ENCODE measurements at places on chromosomes 2 and 18.

GRCh38 chr2:231780123-231780908, 766 bp downstream of the PDE6D start:
- DNase-seq = no peak

DNA sequence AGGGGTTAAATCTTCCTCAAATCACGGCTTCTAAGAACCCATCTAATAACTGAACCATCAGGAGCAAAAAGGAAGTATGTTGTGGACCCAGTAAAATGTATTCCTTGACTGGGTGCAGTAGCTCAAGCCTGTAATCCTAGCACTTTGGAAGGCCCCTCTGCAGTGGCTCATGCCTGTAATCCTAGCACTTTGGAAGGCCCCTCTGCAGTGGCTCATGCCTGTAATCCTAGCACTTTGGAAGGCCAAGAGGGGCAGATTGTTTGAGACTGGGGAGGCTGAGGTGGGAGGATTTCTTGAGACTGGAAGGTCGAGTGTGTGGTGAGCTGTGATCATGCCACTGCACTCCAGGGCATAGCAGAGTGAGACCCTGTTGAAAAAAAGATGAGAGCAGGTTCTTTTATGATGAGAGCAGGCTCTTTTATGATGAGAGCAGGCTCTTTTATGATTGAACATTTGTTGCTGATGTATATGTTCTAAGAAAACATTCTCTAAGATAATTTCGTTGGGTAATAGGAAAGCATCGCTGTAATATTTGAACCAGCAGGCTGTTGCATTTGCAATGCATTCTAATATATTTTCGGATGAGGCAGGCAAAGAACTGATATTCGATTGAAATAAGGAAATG, 3.5 kb upstream of the PARD6G start:
- no peak for DNase-seq

DNA sequence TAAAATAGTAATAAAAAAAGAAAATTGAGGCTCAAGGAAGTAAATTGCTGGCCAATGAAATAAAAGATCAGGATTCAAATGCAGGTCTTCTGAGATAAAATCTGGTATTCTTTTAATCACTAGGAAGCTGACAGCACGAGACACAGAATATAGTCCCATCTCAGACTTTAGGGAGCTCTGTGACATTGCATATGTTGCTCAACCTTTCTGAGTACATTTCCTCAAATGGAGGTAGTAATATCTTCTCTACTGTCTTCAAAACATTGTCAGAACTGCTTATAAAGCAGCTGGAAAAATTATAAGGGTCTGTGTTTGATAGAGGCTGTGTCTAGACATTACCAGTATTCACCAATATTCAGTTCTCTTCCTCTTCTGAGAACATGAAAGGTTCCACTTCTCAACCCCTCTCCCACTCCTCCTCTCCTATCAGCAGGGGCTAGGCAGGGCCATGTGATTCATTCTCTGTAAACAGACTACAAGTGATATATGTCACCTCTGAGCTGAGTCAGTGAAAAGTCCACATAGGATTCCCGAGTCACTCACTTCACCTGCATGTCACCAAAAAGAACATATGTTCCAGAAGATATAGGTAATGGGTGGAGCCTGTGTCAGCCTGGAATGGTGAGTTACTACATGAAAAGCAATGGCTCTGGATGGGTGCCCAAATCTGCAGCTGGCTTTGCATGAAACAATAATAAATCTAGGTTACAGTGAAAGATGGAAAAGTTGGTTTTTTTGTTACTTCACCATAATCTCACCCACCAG, 7.1 kb downstream of the KCNE4 start:
- no peak for DNase-seq

GRCh38 chr2:120231564-120231973, 8.4 kb upstream of the TMEM185B start:
- no peak for DNase-seq

DNA sequence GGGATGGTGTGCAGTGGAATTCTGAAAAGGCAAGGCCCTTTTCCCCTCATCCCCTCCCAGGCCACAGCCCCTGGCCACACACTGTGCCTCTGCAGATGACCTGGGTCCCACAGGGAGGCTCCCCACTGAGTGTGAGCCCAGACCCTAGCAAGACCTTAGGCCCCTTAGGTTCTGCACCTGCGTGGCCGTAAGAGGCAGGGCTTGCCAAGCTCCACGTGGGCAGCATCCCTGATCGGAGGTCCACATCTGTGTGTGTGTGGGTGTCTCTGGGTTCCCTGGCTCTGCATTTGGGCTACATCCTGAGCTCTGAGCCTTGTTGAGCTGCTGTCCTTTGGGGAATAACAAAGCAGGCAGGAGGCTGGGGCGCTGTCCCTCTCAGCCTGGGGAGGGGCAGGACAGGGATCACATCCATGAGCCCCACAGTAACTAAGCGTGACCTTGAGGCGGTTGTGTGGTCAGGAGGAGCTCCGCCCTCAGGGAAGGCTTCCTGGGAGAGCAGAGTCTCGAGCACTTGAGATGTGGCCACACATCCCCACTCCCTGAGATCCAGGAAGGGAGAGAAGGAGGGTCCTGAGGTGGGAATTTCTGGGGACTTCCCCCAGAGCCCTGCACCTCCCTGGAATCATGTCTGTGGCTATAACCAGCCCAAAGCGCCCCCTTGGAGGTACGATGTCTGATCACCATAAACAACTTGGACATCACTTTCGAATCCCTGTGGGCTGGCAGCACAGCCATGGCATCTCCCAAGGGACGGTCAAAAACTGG, 84.8 kb downstream of the STPG4 start:
- no peak for DNase-seq

DNA sequence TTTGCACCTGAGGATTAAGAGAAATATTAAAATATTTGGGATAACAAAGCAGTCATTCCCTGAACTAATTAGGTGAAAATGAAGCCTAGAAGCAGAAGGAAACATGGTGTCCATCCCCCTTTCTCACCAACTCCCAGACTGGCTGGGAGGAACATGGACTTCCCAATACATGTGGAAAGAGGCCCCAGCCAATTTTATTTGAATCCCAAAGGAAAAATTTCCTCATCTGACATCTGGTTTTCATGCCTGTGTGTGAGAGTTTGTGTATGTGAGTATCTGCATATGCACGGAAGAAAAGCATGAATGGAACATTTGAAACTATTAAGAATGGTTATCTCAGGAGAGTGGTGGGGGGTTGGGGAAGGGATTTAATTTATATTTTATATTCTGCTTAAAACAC, 84.3 kb downstream of the COPS8 start:
- no peak for DNase-seq

DNA sequence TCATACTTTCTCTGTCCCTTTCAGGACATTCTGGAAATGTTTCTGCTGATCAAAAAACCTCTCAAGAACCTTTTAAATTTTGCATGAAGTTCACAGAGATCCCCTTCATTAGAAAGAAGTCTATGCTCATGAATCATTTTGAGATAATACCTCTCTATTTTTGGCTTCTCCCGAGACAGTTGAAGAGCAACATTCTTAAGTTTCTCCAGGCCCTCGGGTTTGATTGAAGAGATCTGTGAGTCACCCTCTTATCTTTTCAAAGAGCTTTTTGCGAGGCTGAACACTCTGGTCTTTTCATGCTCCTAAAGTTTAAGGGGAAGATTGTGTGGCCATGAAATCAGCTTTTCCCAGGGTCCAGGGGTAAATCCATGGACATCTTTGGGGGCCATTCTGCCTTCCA, 354.2 kb downstream of the FBXO15 start:
- no peak for DNase-seq

Measured in stimulated activated CD8-positive, alpha-beta memory T cell treated with anti-CD3 and anti-CD28 coated beads, Interleukin-15, amount 100 ng/mL, for 1 hour (primary cell).